ENCODE measurements at places on chromosomes 2 and 18.
A peak's percentile ranks its signal among the peaks of the same experiment; 100 is the strongest.

DNA sequence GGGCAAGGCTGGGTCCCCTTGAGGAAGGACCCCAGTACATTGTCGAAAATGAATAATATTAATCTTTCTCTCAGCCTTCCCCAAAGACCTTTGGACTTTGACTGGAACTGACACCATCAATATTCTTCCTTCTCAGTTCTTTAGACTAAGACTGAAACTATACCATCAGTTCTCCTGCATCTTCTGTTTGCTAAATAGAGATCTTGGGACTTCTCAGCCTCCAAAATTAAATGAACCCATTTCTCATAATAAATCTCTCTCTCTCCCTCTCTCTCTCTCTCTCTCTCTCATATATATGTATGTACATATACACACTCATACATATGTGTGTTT lies 39.7 kb upstream of the VRK2 start:
- no peak overlapping the region for H3K4me3 ChIP-seq
- H3K4me1 ChIP-seq: no peaks in the 10 kb centered on the region
- no peaks in the 10 kb centered on the region for H3K36me3 ChIP-seq
- H3K27ac ChIP-seq: no peak overlapping the region
- H3K27me3 ChIP-seq: no peaks in the 10 kb centered on the region

DNA sequence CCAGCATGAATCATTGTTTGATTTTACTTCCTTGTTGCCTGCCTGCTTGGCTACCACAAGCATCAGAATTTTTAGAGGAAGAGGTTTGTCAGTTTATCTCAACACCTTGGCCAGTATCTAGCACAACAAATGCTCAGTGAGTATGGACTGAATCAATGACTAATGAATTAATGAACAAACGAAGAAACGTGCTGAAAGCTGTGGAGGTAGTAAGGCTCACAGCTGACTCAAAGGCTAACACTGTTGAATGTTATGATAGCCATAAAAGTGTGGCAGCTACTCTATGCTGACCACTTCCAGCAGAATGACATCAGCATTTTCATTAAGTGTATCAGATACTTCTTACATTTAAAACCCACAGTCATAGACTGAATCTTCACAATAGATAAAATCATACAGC lies 543.4 kb downstream of the IRS1 start:
- no peak for DNase-seq
- no peaks in the 10 kb centered on the region for H3K27me3 ChIP-seq
- no peaks in the 10 kb centered on the region for H3K36me3 ChIP-seq
- no peak overlapping the region for H3K4me3 ChIP-seq

DNA sequence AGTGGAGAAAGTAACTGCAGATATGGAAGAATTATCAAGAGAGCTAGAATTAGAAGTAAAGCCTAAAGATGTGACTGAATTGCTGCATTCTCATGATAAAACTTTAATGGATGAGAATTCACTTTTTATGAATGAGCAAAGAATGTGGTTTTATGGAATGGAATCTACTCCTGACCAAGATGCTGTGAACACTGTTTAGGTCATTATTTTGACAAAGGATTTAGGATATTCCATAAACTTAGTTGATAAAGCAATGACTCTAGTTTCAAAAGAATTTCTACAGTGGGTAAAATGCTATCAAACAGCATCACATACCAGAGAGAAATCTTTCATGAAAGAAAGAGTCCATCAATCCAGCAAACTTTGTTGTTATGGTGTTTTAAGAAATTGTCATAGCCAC lies 1317.7 kb upstream of the ACVR2A start:
- no peak overlapping the region for H3K4me3 ChIP-seq
- H3K36me3 ChIP-seq: no peaks in the 10 kb centered on the region
- no peaks in the 10 kb centered on the region for H3K4me1 ChIP-seq
- DNase-seq: no peak

DNA sequence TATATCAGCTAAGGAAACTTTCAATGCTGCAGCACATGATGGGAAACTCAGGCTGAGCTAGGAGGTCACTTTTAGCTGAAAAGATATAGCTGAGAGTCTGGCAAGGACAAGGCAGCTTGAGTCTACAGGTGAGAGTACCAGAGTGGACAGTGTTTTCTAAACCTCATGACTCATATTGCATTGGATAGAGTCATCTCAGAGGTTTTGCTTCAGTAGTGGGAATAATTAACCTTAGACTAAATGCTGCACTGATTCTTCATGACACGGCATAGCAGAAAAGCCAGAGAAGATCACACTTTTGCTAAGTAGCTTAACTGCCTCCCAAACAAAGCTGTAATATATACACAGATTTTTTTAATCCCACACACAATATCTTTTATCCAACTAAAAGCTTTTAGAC lies 865.0 kb upstream of the CDH2 start:
- no peaks in the 10 kb centered on the region for H3K27me3 ChIP-seq
- no peak overlapping the region for H3K27ac ChIP-seq
- no peak overlapping the region for H3K4me3 ChIP-seq
- no peaks in the 10 kb centered on the region for H3K4me1 ChIP-seq
- no peaks in the 10 kb centered on the region for H3K36me3 ChIP-seq
- no peak for DNase-seq

- no peak overlapping the region for H3K27ac ChIP-seq
- no peak overlapping the region for H3K4me3 ChIP-seq
- DNase-seq: no peak
- no peaks in the 10 kb centered on the region for H3K4me1 ChIP-seq
- H3K36me3 ChIP-seq: no peaks in the 10 kb centered on the region
These were observed 466.3 kb downstream of the SATB2 start for GRCh38 chr2:198991431-198991830.

DNA sequence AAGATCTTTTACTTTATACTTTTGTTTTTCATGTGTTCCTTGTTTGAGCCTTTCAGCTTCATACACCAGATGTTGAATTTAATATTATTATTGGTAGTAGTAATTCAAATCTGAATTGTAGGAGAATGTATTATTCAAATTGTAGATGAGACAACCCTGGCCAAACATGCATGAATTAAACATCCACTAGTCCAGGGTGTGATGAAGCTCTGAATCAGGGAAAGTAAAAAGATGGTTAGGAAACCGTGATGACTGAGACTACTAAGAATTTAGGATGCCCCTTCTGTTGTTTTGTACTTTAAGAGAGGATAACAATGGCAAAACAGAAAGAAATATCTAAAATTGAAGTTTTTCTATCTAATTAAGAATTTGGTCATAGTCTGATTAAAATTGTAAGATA lies 227.8 kb upstream of the CDH2 start:
- no peak for DNase-seq
- no peak overlapping the region for H3K27ac ChIP-seq
- no peaks in the 10 kb centered on the region for H3K4me1 ChIP-seq
- no peak overlapping the region for H3K4me3 ChIP-seq
- no peaks in the 10 kb centered on the region for H3K36me3 ChIP-seq

GRCh38 chr2:66789741-66790140 lies 354.8 kb downstream of the MEIS1 start:
- no peak for DNase-seq
- H3K4me3 ChIP-seq: no peak overlapping the region
- no peaks in the 10 kb centered on the region for H3K36me3 ChIP-seq
- no peaks in the 10 kb centered on the region for H3K27me3 ChIP-seq
- no peak overlapping the region for H3K27ac ChIP-seq
- H3K4me1 ChIP-seq: no peaks in the 10 kb centered on the region

DNA sequence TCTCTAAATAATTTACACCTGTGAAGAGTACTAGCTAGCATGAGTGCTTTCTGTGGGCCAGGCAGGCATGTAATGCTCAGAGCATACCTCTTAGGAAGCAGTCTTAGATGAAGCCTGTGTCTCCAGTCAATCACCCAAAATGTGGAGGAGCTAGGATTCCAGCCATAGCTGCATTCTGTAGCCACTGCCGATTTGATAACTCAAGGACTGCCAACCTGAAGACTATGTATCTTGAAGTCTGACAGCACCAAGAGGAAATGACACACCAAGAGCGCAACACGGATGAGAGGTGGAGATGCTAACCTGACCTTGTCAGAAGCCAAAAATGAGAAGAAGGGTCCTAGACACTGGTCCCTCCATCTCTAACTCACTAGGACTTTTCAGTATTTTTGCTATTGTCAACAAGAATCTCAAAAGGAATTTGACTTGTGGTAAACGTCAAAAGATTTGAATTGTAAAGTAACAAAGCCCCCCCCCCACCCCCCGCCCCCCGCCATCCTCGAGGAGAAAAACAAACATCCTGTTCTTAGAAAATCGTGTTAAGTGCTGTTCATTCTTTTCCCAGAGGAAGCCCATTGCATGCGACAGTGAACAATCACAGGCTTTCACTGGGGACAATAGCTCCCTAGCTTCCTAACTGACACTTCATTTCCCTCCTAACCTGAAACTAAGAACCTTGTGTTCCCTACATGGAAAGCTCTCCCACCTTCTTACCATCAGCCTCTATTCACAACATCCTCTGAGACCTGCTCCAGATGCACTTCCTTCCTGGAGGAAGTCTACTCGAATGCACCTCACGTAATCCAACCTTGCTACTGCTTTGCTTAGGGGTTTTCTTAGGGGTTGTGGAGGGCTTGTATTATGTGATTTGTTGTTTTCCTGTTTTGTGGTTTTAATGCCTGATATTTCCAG lies 14.7 kb downstream of the CDC42EP3 start:
- H3K27ac ChIP-seq: peak overlapping the region; percentile 28
- H3K4me3 ChIP-seq: no peak overlapping the region
- H3K36me3 ChIP-seq: no peaks in the 10 kb centered on the region
- no peaks in the 10 kb centered on the region for H3K4me1 ChIP-seq
- no peaks in the 10 kb centered on the region for H3K27me3 ChIP-seq
- DNase-seq: no peak

DNA sequence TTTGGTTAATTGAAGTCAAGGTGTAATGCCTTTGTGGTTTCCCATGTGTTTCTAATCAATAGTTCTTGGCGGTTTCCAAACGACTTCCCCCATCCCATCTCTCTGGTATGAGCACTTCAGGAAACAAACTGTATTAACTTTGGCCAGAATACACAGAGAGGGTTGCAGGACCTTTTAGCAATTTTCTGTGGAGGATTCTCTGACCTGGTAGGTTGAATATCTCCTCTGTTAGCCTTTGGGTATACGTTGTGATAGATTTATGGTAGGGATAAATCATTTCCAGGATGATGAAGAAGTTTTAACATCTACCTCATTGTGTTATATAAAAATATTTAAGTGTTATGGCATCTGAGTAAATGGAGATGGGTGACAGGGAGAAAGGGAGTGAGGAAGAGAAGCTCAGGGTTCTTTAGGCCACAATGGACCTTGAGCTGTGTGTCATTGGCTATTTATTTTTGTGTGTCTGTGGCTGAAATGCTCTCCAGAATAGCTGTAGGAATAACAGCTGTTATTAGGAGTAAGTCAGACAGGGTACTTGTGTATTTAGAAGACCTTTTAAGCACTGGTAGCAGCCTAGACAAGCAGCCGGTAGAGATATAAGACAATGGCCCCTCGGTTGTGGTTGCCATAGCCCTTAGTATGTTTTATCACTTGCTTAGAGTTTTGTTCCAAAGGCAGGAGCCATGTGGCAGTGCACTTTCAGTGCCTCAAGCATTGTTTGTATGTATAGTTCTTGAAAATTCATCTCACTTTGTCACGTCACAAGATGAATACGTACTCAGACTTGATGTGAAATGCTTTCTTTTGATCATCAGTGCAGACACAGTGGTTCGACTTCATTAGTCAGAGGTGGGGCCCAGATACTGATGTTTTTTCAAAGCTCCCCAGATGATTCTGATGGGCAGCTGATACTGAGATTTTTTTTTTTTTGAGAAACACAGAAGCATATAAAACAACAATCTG lies 91.1 kb downstream of the FMNL2 start:
- no peak overlapping the region for H3K27ac ChIP-seq
- no peak overlapping the region for H3K4me3 ChIP-seq
- H3K27me3 ChIP-seq: no peaks in the 10 kb centered on the region
- DNase-seq: no peak

DNA sequence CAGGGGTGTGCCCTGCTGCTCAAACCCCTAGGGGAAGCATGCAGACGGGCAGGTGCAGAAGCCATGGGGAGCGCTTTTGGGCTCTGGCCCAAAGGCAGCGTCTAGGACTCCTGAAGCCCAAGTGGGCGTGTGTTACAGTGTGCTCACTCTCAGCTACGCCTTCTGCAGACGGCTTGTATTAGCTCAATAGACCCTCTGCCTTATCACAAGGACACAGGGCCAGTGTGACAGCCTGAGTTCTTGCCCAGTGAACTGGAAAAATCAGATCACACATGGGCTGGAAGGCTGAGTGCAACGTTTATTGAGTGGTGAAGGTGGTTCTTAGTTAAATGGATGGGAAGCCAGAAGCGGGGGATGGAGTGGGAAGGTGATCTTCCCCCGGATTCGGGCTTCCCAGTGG lies 210.9 kb downstream of the CDH20 start:
- no peaks in the 10 kb centered on the region for H3K4me1 ChIP-seq
- H3K36me3 ChIP-seq: no peaks in the 10 kb centered on the region
- H3K4me3 ChIP-seq: no peak overlapping the region
- no peak overlapping the region for H3K27ac ChIP-seq

GRCh38 chr2:231696004-231696367 lies 12.3 kb upstream of the PTMA start:
- H3K27me3 ChIP-seq: no peaks in the 10 kb centered on the region
- peak overlapping the region; percentile 46 for H3K27ac ChIP-seq

- no peaks in the 10 kb centered on the region for H3K27me3 ChIP-seq
- H3K36me3 ChIP-seq: no peaks in the 10 kb centered on the region
- no peak overlapping the region for H3K4me3 ChIP-seq
- H3K27ac ChIP-seq: no peak overlapping the region
These were observed 186.9 kb upstream of the ACAA2 start for GRCh38 chr18:50000227-50000626.

DNA sequence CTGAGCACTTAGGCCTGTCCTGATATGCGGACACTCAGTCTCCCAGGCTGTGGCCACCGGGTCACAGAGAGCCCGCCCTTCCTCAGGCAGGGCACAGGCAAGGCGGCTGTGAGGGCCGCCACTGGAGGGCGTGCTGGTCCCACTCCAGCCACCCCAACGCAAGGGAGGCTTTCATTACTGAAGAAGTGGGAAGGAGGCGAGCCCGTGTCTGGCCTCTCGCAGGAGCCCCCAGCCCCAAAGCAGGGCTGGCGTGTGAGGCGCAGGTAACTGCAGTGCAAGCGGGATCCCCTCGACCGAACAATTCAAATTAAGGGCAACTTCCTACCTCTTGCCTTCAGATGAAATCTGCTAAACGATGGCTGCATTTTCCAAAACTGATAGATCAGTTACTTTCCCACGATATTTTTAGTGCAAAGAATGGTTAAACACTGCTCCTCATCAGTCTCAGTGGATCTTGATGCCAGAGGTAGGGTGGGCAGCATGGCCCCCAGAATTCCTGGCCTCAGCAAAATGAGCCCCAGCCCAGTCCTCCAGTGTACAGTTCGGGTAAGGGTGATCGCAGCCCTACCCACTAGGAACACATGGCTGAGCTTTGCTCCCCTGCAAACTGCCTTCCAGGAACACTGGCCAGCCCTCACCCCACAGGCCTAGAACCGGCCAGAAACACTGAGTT lies 97.2 kb downstream of the SEPTIN10 start:
- H3K36me3 ChIP-seq: no peaks in the 10 kb centered on the region
- peak; percentile 70 for DNase-seq
- no peaks in the 10 kb centered on the region for H3K27me3 ChIP-seq

- no peak overlapping the region for H3K4me3 ChIP-seq
- no peaks in the 10 kb centered on the region for H3K36me3 ChIP-seq
- no peak for DNase-seq
- H3K27me3 ChIP-seq: no peaks in the 10 kb centered on the region
- H3K4me1 ChIP-seq: no peaks in the 10 kb centered on the region
These were observed 15.3 kb upstream of the GPR39 start for GRCh38 chr2:132401326-132401725.
